Amniotic stem cell (primary cell): ENCODE measurements at places on chromosomes 5 and 9.

GRCh38 chr9:124632077-124632621 lies 125.0 kb upstream of the NR5A1 start:
- DNase-seq: no peak

GRCh38 chr9:107175041-107175440 lies 108.0 kb upstream of the RAD23B start:
- no peak for DNase-seq

DNA sequence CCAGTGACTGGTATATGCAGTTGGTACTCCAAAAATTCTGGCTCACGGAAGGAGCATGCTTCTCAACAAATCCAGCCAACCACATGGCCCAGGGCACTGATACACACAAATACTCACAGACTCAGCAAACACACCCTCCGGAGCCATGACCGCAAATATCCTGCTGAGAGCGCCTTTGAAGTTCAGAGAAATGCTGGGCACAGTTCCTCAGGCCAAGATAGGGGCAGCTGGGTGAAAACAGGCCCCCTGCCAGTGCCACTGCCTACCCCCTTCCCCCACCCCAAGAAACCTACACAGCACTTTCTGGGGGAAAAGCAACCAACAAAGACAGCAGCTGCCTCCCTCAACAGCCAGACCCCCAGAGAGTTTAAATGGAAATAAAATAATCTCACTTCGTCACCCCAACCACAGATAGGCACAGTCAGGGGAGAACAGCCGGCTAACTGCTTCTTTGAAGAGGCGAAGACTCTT lies 120.0 kb downstream of the C5orf15 start:
- no peak for DNase-seq

DNA sequence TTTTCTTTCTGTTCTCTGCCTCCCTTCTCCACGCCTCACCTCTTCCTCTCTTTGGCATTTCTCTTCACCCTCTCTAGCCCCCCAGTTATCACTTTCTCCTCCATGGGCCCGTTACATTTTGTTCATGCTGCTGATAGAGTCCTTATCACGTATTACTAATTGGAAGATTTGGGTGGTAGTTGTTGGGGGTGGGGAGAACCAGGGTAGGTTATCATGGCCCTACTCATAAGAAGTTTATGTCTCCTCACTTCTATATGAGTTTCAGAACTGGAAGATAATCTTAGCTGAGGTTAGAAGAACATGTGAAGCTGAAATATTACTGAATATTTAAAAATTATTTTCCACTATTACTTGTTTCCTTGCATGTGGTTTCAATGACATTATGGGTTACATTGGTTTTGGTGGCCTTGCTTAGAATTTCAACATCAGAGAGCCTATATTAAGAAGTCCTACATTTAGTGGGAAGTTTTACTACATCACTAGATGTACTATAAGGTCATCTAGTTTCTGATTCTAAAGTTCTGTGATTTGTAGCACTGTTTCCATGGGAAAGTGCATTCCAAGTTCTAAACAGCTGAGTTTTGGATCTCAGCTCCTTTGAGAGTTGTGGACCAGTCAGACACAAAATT lies 36.8 kb downstream of the PIP5K1B start:
- no peak for DNase-seq

- no peak for DNase-seq
Observed at GRCh38 chr5:76457674-76458485, 54.8 kb downstream of the IQGAP2 start.

DNA sequence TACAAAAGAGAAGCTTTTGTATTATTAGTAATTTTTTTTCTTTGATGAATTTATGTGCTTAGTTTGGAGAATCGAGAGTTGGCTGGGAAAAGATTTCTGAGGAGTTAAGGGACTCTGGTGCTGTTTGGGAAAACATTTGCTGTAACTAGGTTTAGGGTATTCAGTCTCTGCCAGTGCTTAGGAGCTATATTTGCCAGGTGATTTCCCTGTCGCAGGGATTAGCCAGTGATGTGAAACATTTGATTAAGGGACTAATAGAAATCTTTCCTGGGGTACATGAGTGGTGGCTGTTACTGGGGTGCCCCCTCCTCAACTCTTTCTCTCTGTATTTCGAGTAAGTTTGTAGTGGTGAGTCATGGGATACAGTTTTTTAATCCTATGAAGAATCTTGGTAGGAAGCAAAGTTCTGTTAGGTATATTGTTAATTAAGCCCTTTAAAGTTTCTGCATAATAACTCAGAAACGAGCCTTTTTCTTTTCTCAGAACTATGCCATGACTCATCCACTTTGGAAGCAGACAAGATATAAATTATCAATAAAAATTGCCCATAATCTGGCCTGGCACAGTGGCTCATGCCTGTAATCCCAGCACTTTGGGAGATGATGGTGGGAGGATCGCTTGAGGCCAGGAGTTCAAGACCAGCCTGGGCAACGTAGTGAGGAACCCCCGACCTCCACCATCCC lies 18.6 kb downstream of the RGMB start:
- DNase-seq: no peak

DNA sequence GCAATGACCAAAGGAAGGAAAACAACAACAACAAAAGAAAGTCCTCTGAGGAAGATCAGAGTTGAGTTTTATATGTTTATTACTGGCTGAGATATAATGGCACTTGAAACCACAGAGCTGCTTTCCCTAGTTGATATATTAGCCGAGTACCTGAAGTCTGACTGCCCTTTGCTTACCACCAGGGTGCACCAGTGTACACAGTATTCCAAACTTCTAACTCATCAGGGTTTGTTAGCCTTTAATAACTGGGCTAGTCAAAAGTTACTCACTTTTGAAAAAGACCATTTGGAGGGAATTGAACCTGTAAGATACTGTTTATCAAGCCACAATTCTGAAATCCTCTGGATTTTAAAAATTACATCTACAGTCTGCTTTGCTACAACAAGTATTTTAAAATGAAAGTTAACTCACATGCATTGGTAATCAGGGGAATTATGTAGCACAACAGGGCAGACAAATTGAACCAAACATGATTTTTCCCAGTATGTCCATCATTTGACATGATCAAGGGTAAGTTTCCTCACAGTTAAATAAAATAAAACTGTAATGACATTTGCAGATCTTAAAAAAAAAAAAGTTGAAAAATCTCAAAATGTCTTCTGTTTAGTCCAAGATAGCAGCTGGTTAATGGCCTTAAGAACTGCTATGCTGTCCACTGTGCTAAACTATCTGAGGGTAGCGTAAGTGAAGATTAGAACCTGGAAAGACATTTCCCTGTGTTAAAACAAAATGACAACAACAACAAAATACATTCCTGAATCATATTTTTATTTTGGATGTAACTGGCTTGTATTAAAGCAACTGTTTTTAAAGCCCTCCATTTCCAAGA lies 57.3 kb upstream of the C6 start:
- peak; percentile 29 for DNase-seq

- no peak for DNase-seq
Observed at GRCh38 chr5:7869474-7870136, 657 bp downstream of the MTRR start.

DNA sequence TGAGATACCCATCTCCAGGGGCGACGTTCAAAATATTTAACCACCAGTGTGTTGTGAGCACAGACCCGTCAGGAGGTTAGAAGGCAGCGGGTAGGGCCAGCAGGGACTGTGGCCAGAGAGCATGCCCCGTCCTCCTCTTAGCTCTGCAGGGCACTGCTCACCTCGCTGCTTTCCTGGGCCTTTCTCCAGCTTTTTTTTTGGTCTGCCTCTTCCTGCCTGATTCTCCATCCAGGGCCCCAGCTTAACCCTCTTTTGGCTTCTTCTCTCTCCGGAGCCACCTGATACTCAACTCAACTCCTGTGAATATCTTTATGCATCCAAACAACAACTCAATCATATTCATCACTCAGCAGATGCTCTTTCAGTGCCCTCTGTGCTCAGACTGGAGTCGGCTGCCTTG lies 44.0 kb downstream of the TMOD1 start:
- no peak for DNase-seq
